ENCODE measurements at places on chromosomes 1 and 21.

DNA sequence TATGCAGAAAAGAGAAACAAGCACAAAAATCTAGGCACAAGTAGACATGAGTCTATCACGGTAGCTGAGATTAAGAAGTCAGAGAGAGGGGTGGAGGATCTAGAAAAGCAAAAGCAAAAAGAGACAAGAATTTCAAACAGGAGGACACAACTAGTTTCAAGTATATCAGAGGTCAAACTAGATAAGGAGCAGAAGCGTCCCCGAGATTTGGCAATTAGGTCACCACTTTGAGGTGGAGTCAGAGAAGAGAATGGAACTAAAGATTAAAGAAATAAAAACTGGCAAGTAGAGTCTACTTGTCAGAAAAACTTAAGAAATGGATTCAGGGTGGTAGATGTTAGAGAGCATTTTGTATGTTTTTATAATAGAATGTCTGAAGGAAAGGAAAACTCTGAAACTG is 2.3 kb downstream of the SF3B4 start:
- DNase-seq, result no peak

DNA sequence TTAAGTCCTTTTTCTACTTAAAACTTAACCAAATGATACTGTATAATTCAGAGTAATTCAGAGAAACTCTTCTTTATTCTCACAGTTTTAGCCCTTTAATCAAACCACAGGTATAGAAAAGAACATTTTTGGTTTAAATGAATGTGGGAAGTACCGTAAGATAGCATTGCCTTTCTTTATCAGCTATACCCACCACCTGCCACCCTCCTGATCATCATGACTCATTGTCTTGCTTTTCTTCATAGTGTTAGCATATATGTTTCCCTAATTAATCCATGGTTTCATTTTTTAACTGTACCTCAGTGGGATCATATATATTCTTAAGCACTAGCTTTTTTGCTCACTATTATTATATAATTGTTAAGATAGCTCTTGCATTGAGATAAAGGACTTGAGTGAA is 27.5 kb upstream of the ANGPTL1 start:
- DNase-seq, result no peak

- peak; percentile 40 for DNase-seq
Observed at GRCh38 chr21:36923270-36923669, 43.2 kb downstream of the HLCS start.

GRCh38 chr1:34478515-34479076 is 276.3 kb upstream of the GJB5 start:
- no peak for DNase-seq

GRCh38 chr1:243287652-243288051 is 31.8 kb downstream of the SDCCAG8 start:
- DNase-seq, result peak; percentile 86

- peak; percentile 59 for DNase-seq
Observed at GRCh38 chr1:214391873-214392645, 111.1 kb downstream of the SMYD2 start.

GRCh38 chr1:40399984-40400704 is 26.6 kb downstream of the SMAP2 start:
- no peak for DNase-seq

GRCh38 chr1:183590244-183591191 is at the start of gene NCF2:
Gene NCF2 (minus strand): TSS chr1:183590459. CDS start chr1:183590329, 130 bp downstream.
- no peak for DNase-seq

GRCh38 chr1:157469300-157469699 is 83.0 kb downstream of the FCRL5 start:
- no peak for DNase-seq

DNA sequence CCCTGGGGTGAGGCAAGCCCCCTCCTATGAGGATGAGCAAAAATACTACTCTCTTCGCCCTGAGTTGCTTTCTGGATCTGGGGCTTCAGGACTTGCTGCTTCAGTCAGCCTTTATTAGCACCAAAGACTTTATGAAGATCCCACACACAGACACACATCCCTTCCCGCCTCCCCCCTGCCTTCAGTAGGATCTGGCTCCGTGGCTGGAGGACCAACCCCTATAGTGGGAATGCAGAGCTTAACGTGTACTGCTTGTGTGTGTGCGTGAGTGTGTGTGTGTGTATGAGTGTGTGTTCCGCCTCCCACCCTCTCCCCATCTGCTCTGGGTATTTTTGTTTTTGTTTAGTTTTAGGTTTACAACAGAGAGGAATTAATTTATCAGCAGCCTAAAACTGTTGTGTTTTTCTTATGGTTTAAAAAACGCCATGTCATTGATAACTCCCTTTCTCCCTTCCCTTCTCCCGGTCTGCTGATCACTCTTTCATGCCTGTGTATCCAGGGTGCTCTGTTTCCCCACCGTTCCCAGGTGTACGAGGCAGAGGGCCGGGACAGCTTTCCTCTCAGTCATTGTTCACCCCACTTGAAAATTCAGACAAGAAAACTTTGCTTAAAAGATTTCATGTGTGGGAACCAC is 27.5 kb upstream of the ZFP69B start:
- no peak for DNase-seq

DNA sequence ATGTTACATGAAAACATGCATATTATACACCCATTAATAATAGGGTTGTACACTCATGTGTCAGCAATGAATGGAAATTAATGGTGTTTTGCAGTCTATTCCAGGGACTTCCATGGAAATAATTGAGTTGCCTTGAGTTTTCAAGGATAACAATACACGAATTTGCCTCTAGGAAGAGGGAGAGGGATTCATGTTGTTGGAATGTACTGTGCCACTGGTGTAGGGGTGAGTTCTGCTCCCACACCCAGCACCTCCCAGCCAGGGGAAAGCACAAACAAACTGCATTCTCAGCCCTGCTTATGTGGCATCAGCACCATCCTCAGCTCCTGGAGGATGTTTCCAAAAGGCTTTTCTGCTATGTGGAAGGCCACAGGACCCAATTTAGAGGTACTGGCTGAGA is 57.8 kb downstream of the BCAR3 start:
- peak; percentile 79 for DNase-seq

DNA sequence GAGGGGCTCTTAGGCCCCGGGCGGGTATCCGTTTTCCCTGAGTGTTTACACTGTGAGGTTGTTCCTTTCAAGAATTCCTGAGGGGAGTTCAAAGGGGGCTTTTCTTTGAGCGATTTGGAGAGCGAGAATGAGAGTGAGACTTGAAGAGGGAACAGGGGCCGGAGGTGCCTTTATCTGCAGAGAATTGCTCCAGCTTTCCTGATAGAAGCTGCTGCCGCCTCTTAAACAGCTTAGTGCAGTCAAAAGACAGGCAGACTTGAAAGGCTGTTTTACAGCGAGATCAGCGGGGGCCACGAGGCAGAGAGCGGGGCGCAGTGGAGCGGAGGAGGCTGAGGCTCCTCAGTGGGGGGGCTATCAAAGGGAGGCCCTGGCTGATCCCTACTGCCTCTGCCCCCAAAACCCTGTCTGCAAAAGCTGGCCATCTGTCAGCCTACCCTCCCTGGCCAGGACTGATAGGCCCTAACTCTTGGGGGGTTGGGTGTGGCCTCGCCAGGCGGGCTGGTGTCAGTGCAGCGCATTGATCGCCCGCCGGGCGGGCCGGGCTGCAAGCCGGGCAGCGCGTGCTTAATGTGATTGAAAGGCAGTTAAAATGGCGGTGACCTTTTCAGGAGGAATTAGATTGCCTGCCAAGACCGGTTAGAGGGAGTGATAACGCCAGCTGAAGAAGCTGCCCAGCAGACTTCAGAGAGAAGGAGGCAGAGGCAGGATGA is 36.4 kb downstream of the TMEM53 start:
- no peak for DNase-seq

GRCh38 chr21:34707876-34708325 is 39.1 kb downstream of the CLIC6 start:
- no peak for DNase-seq

DNA sequence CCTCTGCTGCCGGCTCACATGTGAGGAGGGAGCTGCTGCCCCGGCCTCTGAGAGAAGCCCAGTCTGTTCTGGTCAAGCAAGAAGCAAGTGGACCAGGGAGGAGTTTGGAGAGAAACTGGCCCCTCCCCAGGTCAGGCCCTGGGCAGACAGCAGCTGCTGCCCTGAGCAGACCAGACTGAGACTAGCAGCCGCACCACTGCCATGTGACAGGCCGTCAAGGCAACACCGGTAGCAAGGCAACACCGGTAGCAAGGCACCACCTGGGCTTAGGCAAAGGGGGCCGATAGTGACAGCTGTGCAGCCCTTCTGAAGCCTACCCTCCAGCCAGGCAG is 50.3 kb downstream of the ARHGEF16 start:
- no peak for DNase-seq

DNA sequence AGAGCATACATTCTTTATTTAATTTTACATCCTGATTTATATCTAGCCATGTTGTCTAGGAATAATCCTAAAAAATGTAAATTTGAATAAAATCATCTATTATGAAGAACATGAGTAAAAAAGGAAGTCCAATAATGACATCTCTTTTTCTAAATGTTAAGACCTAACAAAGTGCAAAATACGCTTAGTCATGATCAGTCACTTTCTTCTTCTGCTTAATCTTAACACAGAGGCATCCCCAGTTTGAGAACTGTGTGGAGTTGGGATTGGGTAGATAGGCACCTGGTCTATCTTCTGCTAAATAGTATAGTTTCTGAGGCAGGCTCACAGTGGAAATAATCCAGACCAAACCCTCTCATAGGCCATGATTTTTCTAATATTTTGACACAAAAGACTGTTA is 311.7 kb upstream of the LRRC7 start:
- DNase-seq, result no peak

DNA sequence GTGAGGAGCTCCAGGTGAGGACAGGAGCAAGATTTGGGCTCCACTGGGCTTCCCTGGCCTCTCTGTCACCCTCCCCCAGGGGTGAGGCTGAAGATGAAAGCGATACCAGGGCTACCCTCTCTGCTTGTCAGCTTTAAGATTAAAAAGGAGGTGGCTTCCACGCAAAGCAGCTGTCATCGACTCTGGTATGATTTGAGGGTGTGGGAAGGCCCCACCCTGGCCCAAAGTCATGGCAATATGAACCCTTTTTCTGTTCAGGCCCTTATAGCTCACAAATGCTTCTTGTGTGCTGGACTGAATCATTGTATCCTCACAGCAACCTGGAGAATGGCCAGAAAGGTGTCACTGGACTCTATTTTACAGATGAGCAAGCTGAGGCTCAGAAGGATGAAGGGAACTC is 41.6 kb downstream of the NUAK2 start:
- no peak for DNase-seq

DNA sequence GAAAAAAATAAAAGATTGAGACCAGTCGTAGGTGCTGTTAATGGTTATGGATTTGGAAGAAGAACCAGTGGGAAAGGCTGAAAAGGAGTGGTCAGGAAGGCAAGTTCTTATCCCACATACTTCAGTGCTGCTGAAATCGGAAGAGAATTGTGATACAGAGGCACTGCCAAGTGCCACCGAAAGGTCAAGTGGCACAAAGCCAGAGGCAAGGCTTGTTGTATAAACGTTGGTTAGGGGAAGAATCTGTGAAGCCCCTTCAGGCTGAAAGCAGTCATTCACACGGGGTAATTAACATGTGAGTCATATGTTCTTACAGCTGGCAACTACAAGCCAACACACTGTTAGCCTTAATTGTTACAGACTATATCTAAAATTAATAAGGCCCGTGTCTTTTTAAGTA is 48.8 kb downstream of the ZBTB40 start:
- DNase-seq, result peak; percentile 58

GRCh38 chr1:205038132-205038786 is 4.8 kb upstream of the CNTN2 start:
- no peak for DNase-seq

- DNase-seq, result peak; percentile 44
Observed at GRCh38 chr1:212062832-212063438, 27.4 kb downstream of the DTL start.

- DNase-seq, result no peak
Observed at GRCh38 chr1:39360731-39361130, 130.7 kb upstream of the BMP8A start.

GRCh38 chr1:25692560-25692959 is 76.0 kb downstream of the MAN1C1 start:
- no peak for DNase-seq

DNA sequence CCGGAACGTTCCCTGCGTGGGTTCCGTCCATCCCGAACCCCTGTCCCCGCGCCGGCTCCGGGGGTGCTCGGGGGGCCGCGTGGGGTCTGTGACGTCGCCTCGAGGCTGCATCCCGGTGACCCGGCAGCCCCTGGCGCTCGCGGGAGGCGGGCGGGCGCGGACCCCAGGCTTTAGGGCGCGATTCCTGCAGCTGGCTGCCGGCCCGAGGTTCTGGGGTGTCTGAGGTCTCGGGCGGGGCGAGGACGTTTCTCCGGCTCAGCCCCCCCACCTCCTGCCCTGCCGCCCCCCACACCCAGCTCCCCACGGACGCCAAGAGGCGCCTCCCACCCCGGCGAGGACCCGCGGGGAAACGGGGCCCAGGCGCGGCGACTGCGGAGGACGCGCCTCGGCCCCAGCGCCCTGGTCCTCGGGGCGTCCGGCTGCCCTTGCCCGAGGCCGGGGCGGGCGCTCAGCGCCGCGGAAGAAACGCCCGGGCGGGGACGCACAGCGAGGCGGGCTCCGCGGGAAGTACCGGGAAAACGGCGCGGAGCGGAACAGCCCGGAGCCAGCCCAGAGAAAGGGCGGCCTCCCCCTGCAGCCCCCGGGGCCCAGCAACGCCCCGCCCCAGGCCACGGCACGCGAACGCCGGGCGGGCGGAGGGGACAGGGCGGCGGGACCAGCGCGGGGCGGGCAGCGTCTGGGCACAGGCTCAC is 1.3 kb upstream of the PCBP3 start:
- DNase-seq, result peak; percentile 17

DNA sequence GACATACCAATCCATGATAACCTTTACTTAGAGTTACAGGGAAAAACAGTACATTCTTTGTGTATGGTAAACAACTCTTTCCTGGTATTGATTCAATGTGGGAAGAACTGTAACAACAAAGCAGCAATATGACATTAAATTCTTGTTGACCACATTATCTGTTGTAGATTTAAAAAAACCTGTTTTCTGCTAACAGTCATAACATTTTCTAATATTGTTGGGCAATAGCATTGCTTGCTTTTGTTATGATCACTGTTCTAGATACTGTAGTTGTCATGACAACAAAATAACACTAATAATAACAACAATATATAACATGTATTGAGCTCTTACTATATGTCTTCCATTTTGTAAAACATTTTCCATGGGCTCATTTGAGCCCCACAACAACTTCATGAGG is 54.2 kb downstream of the PDE4B start:
- DNase-seq, result no peak

- no peak for DNase-seq
Observed at GRCh38 chr1:2203671-2204414, 9.3 kb upstream of the FAAP20 start.

All from fibroblast of skin of right quadriceps (primary cell).